OCI-M1 (cell line): ENCODE measurements at places on chromosomes 7 and 10.

GRCh38 chr10:94521276-94522250, 24.0 kb upstream of the HELLS start:
- no peak for DNase-seq

GRCh38 chr10:14456870-14457266, 126.1 kb upstream of the FRMD4A start:
- DNase-seq: no peak

- DNase-seq: no peak
These were observed 27.9 kb downstream of the BAIAP2L1 start for GRCh38 chr7:98372993-98373392.

DNA sequence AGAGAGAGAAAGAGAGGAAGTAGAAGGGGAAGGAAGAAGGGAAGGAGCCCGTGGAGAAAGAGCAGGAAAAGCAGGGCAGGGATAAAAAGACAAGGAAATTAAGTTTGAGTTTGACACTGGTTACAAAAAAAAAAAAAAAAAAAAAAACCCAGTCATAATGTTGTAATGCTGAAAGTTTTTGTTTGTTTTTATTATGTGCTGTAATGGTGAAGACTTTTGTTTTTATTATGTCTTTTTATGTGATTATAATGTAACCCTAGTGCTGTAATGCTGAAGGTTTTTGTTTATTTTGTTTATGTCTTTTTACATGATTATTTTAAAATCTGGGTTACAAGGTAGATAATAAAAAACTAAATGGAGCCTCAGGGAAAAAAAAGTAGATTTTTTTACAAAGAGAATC, 184.8 kb downstream of the SEMA3A start:
- DNase-seq: no peak

- DNase-seq: no peak
These were observed 105.4 kb upstream of the RHOBTB1 start for GRCh38 chr10:61049386-61049785.

GRCh38 chr10:87684001-87684638, 24.4 kb downstream of the PAPSS2 start:
- no peak for DNase-seq

DNA sequence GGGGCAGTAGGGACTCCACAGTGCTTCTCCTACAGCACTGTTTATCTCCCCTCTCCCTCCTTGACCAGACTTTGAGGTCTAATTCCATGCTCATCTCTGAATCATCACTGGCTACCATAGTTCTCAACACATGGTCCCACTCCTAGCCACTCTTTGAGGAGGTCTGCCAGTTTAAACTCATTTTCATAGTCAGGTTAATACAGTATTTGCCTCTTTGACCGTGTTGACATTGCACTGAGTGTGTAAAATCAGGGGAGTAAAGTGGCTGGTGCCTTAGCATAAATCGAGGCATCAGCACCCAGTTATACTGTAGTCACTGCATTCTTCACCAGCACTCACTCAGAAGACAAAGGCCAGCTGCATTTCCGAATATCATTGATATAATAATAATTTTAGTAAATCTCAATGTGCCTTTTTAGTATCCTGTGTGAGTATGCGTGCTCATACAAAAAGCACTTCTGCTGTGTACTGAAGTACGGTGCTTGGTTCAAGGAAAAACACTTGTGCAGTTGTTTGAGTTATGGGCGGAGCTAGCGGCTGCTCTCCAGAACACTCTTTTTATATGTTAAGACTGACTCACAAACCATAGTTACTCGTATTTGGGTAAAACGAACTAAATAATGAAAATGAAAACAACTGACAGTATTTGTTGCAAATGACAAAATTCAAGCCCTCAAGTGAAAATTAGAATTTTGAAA, 89.7 kb downstream of the GALNT11 start:
- DNase-seq: no peak

- DNase-seq: no peak
These were observed 110.9 kb upstream of the LSM8 start for GRCh38 chr7:118072893-118073674.

GRCh38 chr7:43278088-43278644, 165.7 kb downstream of the HECW1 start:
- no peak for DNase-seq

GRCh38 chr10:91634898-91635297, 2.0 kb upstream of the PPP1R3C start:
- DNase-seq: no peak
